ENCODE measurements at places on chromosomes 7 and 10.

GRCh38 chr7:87060288-87060537, 759 bp upstream of the ELAPOR2 start:
- no peak for DNase-seq

GRCh38 chr7:116616555-116617059, 55.4 kb upstream of the MET start:
- DNase-seq: no peak

GRCh38 chr10:126734015-126734414, 63.5 kb upstream of the C10orf90 start:
- no peak for DNase-seq

- no peak for DNase-seq
Observed at GRCh38 chr10:123683459-123683858, 17.3 kb downstream of the GPR26 start.

GRCh38 chr7:159051916-159052315, 92.8 kb downstream of the VIPR2 start:
- DNase-seq: no peak

GRCh38 chr10:72665925-72666324, 26.0 kb upstream of the MCU start:
- DNase-seq: no peak

- DNase-seq: no peak
Observed at GRCh38 chr10:68895041-68895440, 6.1 kb upstream of the DDX50 start.

- DNase-seq: no peak
Observed at GRCh38 chr10:121511460-121511859, 86.8 kb downstream of the FGFR2 start.

DNA sequence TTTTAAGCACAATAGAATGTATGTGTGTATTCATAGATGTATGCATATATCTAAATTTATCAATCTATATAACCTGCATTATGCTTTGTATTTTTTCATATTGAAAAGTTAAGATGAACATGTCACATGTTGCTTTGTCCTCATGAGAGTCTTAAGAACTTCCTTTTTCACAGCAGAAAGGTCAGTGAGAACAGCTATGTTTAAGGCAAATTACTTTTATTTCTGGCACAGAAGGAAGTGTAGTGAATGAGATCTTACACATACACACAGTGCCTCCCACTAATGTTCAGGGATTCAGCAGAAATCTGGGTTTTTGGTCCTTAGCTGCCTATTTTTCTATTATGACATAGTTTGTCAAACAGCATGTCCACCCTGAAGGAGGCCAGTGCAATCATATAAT, 134.8 kb downstream of the TMEM26 start:
- no peak for DNase-seq

DNA sequence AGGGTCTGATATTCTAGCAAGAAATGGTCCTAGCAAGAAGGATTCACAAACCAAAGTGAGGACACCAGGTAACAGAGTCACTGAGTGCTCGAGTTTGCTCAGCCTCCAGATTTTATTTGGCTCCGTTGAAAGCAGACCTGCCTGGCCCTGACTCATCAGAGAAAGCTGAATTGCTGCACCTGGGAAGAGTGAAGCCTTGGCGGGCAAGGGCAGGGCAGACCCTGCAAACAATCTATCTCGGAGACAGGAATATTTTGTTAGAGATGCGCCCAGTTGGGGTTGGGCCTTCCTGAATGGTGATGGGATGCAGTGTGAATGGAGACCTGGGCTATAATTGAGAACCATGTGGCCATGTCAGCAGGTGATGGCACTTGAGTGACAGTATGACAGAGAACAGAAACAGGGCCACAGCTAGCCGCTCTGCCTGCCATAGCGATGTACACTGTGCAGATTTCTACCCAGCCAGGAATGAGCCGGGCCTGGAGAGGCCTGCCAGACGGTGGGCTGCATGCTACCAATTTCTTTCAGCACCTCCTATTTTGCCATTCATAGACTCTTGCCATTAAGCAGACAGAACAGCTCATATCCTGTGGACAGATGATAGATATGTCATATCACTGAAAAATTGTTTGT, 744.2 kb downstream of the LRMDA start:
- no peak for DNase-seq

DNA sequence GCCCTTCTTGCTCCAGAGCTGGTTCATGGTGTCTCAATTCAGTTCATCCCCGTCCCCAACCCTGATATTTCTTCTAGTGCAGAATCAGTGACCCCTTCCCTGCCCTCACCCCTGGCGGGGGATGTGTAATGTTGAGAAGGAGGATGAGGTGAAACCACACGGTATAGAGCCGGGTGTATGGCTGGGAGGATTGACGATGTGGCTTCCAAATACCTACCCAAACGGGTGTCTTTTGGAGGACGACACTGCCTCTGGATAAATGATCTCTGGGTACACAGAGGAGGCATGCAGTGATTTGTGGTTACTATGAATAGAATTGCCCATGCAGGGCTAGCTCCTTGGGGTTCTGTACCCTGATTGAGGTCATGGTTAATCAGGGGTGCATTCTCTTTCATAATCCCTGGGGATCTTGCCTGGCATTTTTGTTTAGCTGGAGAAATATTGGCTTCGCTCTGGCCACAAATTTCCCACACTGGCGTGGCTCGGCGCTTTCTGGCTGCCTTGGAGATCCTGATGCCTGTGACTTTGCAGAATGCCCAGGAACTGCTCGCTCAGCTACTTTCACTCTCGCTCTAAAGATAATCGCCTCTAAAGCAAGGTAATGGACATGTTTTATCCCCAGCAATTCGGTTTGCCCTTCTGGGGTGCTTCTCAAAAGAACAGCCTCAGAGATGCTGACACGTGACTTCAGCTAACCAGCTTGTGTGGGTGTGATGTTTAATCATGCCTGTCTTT, 89.2 kb downstream of the RBM20 start:
- DNase-seq: no peak

DNA sequence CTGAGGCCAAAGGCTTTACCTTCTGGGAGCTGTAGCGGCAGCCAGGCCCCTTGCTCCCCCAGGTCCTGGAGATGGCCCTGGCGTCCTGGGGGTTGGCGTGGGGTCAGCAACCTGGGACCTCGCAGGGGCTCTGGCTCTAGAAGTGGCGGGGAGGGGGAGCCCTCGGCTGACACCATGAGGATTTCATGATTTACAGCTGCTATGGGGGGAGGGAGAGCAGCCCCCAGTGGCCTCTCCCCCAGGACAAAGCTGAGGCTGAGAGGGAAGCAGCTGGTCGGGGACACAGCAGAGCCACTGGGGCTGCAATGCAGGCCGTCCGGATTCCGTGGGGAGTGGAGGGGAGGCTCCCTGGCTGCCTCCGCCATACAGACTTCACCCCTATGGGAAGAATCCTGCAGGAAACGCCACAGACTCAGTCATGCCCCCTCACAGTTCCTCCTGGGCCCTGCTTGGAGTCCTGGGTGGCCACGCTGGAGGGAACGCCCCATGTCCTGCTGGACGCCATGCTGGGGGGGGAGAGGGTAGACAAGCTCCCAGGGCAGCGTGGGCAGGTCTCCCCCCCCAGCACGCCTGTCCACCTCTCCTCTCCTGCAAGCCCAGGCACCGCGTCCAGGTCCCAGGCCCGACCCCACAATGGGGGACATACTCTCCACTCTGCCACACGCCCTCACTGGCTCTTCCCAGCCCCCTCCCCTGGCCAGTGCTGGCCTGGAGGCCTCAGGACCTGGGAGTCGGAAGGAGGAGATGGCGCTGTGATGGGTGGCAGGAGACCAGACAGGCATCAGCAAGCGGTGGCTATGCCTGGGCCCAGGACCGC, 243.6 kb downstream of the ELFN1 start:
- no peak for DNase-seq

- no peak for DNase-seq
Observed at GRCh38 chr10:5503477-5503835, 4.1 kb upstream of the CALML5 start.

DNA sequence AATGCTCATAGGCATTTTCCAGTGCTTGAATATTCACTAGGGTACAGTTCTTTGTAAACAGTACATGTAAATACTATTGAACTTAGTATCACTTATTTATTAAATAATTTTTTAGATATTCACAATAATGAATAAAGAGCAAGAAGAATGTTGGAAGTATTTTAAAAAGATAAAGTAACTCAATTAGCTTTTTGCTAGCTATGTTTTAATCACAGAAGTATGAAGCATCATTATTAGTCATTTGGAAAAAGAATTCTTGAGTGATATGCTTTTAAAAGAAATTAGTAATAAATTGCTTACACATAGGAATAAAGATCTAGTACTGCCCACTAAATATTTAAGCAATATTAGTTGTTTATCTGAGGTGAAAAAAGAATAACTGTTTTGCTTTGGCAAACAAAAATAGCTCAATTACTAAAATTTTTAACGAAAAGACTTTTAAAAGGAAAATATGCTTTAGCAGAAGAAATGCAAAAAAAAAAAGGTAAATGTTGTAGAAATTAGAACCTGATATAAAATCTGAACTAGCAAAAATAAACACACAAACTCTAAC, 66.5 kb downstream of the SGMS1 start:
- DNase-seq: no peak

GRCh38 chr7:50469181-50469580, 19.0 kb upstream of the FIGNL1 start:
- no peak for DNase-seq

DNA sequence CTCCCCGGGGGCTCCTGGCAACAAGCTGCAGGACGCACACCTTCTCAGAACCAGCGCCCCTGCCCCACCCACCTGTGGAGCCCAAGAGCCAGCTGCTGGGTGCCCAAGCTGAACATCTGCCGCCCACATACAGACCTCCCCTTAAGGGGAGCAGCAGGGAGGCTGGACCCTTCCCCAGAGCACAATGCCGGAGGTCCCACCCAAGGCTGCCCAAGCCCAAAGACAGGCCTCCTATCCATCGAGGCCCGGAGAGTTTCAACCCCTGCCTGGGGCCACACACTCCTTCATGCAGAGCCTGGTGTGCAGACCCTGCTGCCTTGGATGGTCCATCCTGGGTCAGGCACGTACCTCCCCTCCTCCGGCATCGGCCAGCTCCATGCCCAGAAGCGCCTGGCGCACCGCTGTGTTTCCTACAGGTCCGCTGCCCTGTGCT, 48.7 kb downstream of the VIPR2 start:
- no peak for DNase-seq

DNA sequence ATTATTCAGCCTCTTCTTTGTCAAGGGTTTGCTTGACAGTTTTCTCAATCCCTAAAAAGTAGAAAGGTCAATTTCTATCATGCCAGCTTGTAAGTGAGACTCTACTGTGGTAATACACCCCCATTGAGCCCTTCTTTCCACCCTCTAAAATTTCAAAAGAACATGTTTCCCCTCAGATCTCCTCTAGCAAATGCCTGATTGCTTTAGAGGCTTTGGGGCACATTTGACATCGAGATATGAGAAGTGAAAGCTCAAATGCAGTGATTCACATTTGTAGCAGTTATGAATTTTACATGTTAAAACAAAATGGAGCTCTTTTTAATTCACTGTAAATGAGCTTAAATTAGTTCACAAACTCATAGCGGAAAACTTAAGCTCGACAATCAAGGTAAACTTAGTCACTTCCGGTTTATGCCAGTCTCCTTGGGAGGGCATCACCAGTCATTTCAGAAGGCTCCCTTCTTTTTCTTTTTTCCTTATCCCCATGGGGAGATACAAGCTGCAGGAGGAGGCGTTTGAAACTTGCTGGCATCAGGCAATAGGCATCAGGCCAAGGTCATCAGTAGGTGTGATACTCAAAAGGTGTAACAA, 55.3 kb upstream of the ADO start:
- DNase-seq: no peak

DNA sequence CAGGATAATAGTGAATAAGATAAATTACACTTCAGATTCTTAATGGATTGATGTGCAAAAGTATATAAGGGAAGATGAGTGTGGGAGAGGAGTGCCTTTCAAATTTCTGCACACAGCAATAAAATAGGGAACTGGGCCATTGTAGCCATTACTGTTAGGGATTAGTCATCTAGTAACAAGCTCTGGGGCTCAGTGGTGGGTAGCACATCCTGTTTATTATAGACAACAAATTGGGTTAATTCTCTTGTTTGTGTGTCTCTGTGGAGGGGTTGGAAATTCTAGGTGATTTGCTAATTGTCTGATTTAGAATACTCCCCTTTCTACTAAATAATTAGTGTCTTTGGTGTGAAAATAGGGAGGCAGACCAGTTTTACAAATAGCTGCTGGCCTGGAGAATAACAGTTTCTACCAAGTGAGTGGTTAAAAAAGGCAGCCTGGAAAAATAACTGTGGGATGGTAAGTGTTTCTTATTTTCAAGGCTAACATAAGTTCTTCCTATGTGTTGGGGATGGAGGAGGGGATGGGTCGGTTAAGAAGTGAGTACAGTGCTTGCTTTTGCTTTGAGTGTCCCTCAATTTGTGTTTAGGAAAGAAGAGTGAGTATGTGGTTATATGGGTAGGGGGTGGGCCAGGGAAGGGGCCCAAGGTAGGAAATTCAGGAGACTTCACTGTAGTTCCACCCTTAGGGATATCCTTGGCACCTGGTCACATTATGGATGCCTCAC, 43.3 kb upstream of the TMEM248 start:
- DNase-seq: peak; percentile 61

GRCh38 chr10:47166405-47166777, 133.6 kb upstream of the GDF10 start:
- no peak for DNase-seq

- DNase-seq: no peak
Observed at GRCh38 chr10:97781618-97782331, 10.0 kb upstream of the SFRP5 start.

- no peak for DNase-seq
Observed at GRCh38 chr10:66940965-66941364, 15.1 kb downstream of the LRRTM3 start.

GRCh38 chr7:141558544-141559183, 7.5 kb downstream of the AGK start:
- no peak for DNase-seq

GRCh38 chr10:95531058-95531809, 29.9 kb downstream of the SORBS1 start:
- DNase-seq: no peak

Data from Kasumi-1 (cell line).